ENCODE measurements at places on chromosomes 13 and 19. TPM values are rescaled to one million over a fixed set of nuclear protein-coding genes. Genes with fewer than 3 reads are reported as not detected.
A peak's percentile ranks its signal among the peaks of the same experiment; 100 is the strongest.

DNA sequence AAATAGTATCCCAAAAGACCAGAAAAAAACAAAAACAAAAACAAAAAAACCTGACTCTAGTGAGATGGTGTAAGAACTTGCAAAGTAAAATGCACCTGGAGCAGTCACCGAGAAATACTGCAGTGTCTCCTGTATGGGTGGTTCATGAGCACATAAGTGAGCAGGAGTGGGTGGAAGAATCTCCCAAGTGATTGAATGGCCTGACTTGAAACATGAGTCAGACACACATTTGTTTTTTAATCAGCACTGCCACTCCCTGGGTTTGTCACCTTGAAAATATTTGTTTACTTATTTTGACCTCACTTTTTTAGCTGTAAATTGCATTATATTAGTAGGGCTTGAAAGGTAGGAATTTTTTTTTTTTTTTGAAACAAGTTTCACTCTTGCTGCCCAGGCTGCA, 2.0 kb downstream of the ZNF431 start:
- DNase-seq, result no peak

LILRB3 gene
- total RNA-seq, result 0.48 TPM

DNA sequence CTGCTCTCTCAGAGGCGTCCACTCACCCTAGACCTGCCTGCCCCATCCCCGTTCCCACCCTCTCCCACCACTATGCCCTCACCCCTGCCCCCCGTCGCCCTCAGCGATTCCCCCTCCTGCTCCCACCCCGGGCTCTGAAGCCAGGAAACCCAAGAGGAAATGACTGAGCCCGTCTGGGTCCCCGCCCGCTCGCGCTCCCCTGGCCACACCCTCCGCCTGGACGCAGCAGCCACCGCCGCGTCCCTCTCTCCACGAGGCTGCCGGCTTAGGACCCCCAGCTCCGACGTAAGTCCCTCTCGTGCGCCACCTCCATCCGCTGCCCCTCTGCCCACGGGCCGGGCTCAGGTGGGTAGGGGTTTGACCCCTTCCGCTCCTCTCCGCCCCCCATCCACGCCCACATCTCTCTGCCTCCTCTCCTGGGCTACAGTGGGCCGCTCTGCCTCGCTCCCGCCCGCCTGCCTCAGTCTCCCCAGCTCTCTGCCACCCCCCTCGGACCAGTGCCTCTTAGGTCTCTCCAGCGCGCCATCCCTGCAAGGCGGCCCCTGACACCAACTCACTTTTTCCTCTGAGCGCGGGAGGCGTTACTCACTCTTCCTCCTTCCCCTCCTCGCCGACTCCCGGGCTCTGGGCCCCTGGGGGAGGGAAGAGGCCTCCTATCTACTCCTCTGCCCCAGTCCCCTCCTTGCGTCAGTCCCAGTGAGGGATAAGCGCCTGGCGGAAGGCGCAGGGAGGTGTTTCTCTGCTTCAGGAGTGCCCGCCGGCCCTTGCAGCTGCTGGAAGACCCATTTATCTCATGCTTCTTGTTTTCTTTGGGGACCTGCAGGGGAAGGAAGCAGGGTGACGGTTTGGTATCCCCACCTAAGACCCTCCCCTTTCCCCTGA, at the start of gene FXYD5:
Gene FXYD5, plus strand, starts transcription at position 211 of the 882 bp plus-strand sequence. CDS start 816 bp downstream, outside the sequence.
- DNase-seq, result peak; percentile 77

KIR2DL4 gene
- not detected for total RNA-seq

PSG11 gene
- total RNA-seq, result not detected

DNA sequence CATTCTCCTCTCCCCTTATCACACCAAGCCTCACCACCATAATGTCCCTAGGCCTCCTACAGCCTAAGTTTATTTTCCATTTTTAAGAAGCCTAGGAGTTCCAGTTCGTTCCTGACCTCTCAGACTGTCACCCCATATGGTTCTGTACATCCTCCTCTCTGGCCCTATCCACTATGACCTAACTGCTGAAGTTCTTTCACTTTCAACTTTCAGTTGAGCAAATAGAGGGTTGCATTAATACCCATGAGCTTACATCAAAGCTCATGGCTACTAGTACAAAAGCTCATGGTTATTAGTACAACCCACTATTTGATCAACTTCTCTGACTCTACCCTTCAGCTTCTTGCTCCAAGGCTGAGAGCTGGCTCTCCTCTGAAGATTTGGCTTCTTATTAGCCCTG, 72.9 kb downstream of the FGF14 start:
- no peak for DNase-seq

PSG1 gene
- total RNA-seq, result not detected

Data from CD8-positive, alpha-beta memory T cell (primary cell).